ENCODE measurements at places on chromosomes 16 and 17.

GRCh38 chr16:48160575-48160974, 4.8 kb upstream of the ABCC12 start:
- peak; percentile 6 for DNase-seq

GRCh38 chr16:12348733-12349704, 372.5 kb downstream of the SNX29 start:
- DNase-seq = no peak

GRCh38 chr17:82316651-82317393, 586 bp downstream of the CD7 start:
- no peak for DNase-seq

- no peak for DNase-seq
These were observed 28.7 kb downstream of the GSE1 start for GRCh38 chr16:85641776-85642176.

DNA sequence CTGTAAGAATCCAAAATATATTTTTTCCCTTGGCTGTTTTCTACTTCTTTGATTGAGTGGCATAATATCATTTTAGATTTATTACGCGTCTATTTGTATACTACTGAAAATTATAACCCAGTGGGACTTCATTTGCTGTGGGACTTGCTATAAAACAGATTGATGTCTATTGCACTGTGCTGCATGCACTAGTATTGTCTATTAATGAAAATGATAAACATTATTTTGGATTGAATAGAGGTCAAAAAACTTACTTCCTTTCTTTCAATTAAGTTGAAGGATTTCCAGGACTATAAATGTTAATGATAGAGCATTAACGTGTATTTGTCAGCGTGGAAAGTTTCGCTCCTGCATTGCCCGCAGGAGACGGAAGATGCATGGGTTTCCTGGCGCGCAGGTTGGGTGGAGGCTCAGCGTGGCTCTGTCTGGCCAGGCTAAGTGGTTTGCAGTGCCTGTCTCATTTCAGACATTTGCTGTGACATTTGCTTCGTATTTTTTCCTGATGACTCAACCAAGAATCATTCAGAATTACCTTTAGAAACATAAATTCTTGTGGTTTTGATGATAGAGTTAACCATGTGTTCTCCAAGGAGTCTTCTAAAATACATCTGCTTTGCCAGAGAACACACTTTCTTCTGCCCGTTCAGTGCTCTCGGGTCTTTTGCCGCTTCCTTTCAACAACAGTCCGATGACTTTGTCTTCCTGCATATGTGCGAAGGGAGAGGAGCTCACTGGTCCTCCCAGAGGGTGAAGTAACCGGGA, 216.7 kb downstream of the RPTOR start:
- peak; percentile 49 for DNase-seq

Data from skeletal muscle cell (primary cell).